ENCODE measurements at places on chromosomes 1 and 21.

DNA sequence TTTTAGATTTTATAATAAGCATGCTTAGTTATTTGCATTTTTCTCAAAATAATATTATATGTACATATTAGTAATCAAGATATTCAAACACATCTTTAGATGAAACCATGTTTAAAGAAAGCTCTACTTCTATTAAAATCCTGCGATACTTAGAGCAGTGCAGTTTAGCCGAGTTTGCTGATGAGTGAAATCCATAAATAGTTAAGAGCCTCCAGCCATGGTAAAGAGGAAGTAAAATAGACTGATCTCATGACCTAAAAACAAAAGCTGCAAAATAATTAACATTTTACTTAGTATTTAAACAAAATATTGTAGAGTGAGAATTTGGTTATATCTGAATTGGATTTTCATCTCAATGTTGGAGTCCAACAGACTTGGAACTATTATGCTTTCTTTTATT, 147.4 kb upstream of the NRIP1 start:
- DNase-seq = no peak

GRCh38 chr1:27906759-27907158, 28.0 kb upstream of the SMPDL3B start:
- no peak for DNase-seq

DNA sequence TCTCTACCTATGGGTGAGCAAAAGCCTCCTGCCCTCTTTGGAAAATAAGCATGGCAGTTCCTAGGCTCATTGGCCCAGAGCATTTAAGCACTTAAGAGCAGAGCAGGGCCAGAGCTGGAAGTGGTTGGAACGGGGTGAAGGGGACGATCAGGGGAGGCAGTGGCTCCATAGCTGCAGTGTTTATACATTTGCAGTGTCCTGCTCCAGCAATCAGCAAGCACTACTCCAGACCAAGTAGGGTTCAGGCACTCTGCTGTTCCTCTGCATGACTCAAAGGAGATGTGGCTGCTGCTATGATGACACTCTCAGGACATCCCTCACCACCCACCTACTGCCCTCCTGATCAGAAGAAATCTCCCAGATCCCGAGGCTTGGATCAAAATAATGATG, 55.0 kb downstream of the TRABD2B start:
- DNase-seq = no peak

- DNase-seq = no peak
These were observed 954 bp downstream of the MYOG start for GRCh38 chr1:203084588-203085527.

DNA sequence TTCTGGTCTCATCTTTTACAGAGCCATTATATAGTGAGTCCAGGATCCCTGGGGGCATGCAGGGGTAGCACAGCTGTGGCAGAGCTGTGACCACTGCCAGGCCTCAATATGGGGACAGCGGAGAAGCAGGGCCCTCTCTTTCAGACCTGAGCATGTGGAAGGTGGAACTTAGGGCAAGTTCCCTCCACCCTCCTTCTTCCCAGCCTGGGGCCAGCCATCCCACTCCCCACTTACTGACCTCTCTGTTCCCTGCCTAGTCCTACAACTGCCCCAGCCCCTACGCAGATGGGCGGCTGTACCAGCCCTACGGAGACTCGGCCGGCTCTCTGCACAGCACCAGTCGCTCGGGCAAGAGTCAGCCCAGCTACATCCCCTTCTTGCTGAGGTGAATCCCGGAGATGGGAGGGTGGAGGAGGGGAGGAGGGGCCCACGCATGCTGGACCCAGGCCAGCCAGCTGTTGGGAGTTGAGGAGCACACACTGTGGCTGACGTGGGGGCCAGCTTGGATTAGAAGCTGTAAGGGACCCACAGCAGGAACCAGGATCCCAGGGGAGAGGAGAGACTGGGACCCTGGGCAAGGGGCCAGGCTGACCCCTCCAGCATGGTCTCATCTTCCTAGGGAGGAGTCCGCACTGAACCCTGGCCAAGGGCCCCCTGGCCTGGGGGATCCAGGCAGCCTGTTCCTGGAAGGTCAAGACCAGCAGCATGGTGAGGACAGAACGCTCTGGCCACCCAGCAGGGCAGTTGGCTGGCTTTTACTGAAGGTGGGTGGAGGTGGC, 10.7 kb downstream of the PSRC1 start:
- DNase-seq = no peak

DNA sequence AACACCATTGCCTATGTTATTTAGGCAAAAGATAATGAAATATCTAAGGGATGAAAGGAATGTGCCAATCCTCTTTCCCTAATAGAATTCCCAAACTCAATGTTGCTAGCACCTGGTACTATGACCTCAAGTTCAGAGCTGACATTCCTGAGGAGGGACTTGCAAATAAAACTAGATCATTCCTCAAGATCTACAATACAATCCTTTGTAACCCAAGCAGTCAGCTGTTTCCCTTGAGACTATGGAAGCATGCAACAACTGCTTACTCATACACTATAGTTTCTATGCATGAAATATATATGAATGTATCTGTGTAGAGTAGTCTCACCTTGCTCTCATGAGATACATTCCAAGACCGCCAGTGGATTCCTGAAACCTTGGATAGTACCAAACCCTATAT, 65.0 kb downstream of the ABL2 start:
- no peak for DNase-seq
